ENCODE measurements at places on chromosomes 2 and 18.

GRCh38 chr18:9637036-9637767 is 22.8 kb upstream of the PPP4R1 start:
- no peak for DNase-seq

DNA sequence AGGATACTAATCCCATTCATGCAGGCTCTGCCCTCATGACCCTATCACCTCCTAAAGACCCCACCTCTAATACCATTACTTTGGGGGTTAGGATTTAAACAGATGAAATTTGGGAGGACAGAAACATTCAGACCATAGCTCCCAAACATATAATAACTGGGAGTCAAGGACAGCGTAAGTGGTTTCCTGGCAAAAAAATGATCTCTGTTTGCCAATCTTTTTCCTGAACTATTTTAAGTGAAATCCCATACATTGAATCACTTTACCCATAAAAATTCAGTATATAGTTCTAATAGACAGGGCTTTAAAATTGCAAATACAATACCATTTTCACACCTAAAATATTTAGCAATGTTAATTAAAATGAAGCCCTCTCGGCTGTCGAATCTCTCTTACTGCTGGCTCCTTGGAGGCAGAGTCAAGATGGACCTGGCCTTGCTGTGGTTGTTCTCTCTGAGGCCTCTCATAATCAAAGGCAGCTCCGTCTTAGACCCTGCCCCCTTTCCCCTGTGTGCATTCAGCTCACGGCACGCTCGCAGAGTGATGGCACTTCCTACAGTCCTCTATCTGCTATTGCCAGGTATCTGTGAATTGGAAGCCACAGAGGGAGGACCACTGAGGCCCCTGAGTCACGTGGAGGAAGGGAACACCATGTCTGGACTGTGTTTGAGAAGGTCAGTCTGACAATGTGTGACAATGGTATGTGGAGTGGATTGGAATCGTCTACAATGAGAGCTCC is 132.3 kb downstream of the UXS1 start:
- DNase-seq, result no peak

GRCh38 chr18:62898359-62898758 is 183.0 kb downstream of the PHLPP1 start:
- no peak for DNase-seq

GRCh38 chr2:24779116-24779515 is 14.1 kb downstream of the PTRHD1 start:
- DNase-seq, result no peak

DNA sequence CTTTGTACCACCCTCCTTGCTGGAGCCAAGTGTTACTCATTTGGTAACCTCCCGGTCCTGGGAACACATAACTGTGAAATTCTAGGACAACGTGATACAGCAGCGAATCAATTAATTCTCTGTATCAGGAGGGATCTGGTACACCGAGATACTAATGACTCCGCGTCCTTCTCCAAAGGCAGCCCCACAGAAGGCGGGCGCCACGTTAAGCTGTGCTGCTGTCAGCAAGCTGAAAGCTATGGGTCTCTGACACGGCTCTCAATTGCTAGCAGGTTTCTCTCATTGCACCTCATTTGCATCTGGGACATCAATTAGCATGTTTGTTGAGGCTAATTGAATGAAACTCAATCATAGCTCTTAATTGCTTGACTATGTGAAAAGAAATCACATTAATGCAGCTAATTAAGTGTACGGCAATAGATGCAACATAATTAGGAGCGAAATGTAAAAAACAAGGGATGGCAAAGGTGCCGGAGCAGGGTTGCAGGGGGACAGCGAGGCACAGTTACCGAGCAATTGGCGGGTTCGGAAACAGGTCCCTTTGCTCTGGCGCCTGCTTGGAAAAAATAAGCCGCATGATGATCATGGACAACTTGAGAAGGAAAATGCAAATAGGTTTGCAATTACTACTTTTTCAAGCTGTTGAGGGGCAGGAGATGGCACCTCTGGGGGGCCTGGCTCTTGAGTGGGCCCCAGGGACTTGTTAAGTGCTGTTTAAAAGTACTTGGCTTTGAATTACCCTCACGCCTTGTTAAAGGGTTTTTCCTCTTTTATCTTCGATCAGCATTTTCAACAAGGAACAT is 264.2 kb downstream of the GBX2 start:
- peak; percentile 30 for DNase-seq

- DNase-seq, result no peak
Measured at GRCh38 chr2:190350371-190350770, 7.0 kb downstream of the INPP1 start.
